ENCODE measurements at places on chromosomes 6 and 20. TPM values are rescaled to one million over a fixed set of nuclear protein-coding genes. Genes with fewer than 3 reads are reported as not detected.
A peak's percentile ranks its signal among the peaks of the same experiment; 100 is the strongest.

DNA sequence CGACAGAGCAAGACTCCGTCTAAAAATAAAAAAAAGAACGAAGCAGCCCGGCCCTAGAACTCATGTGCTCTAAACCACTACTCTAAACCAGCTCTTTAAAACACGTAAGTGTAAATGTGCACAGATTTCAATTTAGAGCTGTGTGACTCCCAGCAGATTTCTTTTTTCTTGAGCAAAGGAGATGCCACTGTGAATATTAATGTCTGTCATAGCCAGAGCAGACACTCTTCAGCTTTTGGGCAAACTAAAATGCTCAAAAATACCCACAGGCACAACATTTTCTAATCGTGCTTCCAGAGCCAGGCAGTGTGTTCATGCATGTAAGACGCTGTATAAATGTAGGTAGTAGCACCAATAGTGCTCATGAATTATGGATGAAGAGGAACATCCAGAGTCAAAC lies 218.9 kb upstream of the PLCB4 start:
- no peak overlapping the region for H3K27ac ChIP-seq
- no peaks in the 10 kb centered on the region for H3K36me3 ChIP-seq
- H3K27me3 ChIP-seq: no peaks in the 10 kb centered on the region
- DNase-seq: no peak
- no peaks in the 10 kb centered on the region for H3K4me1 ChIP-seq

The DPPA5 gene
- total RNA-seq: not detected

The UBD gene
- total RNA-seq: not detected

DNA sequence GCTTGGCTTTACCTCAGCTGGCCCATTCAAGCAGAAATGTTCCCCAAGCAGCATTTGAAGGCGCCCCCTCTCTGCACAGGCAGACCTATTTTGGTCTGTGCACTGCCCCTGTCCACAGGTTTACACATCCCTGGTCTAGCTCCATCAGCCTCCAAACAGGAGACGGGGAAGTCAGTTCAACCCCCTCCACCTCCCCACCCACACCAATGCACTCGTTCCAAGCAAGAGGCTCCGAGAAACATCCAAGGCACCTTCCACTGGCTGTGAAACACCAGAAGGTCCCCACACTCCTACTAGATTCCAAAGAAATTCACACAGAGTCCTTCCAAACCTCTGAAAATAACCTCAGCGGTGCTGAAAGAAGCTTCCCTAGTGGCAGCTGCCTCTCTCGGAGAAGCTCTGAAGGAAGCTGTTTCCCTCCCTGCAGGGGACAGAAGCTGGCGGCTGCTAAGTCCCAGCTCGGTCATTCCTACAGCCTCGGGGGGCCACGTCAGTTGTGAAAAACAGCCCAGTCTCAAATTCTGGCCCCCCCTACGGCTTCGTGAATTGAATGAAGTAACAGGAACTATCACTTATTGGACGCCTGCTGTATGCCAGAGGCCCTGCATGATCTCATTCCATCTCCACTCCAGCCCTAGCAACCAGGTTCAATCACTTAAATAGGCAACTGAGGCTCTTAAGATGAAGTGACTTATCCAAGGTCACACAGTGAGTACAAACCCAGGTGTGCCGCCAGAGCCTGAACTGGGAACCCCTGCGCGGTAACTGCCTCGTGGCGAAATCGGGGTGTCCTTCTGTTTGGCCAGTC lies 815 bp downstream of the SPATA2 start:
- no peaks in the 10 kb centered on the region for H3K27me3 ChIP-seq
- H3K27ac ChIP-seq: peak overlapping the region; percentile 100
- H3K4me3 ChIP-seq: peak overlapping the region; percentile 99
- DNase-seq: peak; percentile 43

The SAYSD1 gene
- 11.0 TPM for total RNA-seq

The NT5E gene
- total RNA-seq: 7.6 TPM

DNA sequence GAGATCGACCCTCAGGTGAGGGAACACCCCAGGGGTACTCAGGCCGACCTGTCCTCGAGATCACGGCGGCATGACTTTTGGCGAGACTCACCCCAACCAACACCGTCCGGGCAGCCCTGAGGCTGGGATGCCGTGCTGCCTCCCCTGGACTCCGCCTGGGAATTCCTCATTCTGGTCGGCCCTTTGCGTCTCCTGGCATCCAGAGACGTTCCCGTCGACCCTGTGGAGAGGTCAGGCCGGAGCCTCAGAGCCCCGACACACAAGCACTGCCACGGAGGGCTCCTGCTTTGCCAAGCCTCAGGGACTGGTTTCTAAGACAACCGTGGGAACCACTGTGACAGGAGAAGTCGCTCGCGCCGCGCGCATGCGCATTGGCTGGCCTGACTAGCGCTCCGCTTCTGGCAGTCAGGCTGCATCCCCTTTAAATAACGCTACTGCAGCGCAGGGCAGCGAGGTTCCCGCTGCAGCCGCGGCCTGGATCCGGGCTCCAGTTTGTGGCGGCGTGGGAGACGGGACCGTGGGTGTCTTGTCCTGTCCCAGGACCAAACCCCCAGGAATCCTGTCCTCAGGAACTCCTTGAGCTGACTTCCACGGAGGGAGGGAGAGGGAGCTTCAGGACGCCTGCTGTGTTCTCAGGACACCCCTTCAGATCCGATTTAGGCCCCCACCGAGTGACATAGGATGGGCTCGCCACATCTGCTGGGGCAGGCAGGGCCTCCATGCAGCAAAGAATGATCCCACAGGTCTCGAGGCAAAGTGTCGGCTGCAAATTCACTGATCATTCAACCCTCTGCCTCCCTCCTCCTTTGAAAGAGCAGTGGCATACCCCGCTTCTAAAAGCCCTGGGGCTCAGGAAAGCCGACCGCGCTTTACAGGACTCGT lies 163.2 kb upstream of the ZNF337 start:
- peaks cover 52% of the 10 kb centered on the region for H3K4me1 ChIP-seq
- H3K36me3 ChIP-seq: no peaks in the 10 kb centered on the region
- no peak overlapping the region for H3K4me3 ChIP-seq
- DNase-seq: peak; percentile 78

The PTCRA gene
- total RNA-seq: not detected

DNA sequence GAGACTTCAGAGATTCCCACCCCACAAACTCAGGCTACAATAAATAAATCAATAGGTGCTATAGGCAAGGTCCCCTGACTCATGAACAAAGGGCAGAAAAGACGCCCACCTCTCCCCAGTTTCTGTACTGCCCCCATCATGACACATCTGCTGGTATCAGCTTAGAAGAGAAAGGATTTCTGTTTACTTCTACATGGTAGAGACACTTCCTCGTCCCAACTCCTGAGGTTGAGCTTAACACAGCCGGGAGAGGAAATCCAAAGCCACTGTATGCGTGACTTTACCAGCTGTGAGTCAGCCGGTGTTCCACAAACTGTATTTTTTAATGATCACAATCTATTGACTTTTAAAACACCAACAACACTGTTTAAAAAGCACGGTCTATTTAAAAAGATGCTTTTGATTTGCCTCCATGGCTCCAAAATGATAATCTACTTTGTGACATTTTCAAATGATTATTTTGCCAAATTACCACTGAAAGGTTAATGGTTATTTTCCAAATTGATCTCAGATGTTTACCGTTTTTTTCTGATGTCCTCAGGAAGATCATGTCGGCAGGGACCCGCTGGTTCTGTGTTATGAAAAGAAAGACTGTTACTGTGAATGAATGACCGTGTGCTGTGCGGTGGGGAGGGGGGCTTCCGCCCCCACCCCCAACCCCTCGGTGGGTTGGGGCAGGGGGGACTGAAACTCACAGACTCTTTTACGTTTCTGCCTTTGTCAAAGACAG lies 72.5 kb downstream of the ATP9A start:
- peaks cover 19% of the 10 kb centered on the region for H3K4me1 ChIP-seq
- H3K27me3 ChIP-seq: peaks cover 17% of the 10 kb centered on the region
- H3K4me3 ChIP-seq: no peak overlapping the region
- H3K27ac ChIP-seq: no peak overlapping the region
